Activated CD4-positive, CD25-positive, alpha-beta regulatory T cell (primary cell): ENCODE measurements at places on chromosomes 6 and 20.

DNA sequence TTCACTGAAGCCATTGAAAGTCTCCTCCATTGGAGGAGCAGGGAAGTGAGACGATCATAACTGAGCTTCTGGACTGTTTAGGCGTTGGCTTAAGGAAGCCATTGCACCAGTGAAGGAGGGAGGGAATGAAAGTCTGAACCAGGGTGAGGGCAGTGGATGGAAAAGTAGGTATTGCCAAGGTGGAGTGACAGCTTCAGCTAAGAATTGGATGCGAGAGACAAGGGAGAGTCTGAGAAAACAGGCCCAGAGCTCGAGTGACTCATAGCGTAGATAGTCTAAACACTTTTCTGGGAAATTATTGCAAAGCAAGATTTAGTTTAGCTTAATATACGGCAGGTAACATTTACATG is 4.5 kb downstream of the DSP start:
- DNase-seq: no peak

DNA sequence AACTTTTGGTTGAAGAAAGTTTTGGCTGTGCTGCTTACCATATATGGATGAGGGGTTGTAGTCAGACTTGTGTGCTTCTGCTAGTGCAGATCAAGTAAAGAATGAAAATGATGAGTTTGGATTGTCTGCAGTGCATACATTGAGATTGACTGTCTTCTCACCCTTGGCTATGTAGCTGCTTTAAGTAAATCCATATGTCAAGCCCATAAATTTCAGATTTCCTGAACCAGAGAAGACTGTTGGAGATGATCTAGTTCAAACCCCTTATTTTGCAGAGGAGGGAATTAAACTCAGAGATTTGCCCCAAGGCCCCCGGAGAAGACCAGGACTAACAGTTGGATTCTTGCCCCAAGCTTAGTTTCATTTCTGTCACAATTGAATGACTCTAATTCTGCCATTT is 67.2 kb downstream of the PKIB start:
- DNase-seq: no peak

GRCh38 chr6:116579143-116579542 is 7.8 kb downstream of the RWDD1 start:
- no peak for DNase-seq

- no peak for DNase-seq
Observed at GRCh38 chr20:58054780-58055373, 173.6 kb downstream of the ANKRD60 start.

DNA sequence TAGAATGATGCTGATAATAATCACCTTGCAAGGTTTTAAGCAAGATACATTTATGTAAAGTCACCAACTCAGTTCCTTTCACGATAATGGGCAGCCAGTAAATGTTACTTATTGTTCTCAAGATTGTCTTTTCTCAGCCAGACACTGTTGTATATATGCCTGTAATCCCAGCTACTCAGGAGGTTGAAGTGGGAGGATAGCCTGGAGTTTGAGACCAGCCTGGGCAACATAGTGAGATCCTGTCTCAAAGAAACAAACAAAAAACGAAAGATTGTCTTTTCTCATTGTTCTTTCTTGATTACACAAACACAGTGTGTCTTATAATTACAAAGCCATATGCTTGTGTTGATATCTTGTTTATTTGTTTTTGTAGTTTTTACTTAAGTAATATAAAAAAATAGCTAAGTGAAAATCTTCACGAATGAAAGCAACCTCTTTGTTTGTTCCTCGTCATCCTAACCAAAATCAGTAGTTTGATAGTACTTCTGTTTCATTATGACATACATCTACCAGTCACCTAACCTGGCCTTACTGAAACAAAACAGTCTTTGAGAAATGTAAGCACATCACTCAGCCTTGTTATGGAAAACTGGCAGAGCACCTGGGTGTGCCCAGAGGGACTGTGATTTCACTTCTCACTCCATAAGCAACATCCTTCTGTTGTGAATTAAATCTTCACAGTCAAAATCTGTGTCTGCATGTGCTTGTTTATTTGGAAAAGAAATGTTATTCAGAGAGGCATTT is 436.2 kb upstream of the SOX4 start:
- no peak for DNase-seq

DNA sequence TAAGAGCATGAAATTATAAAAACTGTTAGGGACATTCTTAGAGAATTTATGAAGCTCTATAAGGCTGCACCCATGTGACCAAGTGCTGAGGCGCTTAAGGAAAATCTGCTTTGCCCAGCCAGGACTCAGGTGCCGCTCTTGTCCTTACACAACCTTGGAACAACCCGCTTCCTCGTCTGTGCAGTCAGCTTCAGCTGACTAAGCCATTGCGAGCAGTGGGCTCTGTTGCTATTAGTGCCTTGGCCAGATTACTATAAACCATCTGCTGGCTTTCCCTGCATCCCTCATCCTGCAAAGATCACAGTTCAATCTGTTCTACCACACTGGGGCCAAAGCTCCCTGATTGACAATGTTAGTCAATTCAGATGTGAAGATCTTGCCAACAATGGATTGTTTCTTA is 89.1 kb upstream of the E2F3 start:
- no peak for DNase-seq

- no peak for DNase-seq
Observed at GRCh38 chr20:58007947-58008346, 220.5 kb downstream of the ANKRD60 start.

DNA sequence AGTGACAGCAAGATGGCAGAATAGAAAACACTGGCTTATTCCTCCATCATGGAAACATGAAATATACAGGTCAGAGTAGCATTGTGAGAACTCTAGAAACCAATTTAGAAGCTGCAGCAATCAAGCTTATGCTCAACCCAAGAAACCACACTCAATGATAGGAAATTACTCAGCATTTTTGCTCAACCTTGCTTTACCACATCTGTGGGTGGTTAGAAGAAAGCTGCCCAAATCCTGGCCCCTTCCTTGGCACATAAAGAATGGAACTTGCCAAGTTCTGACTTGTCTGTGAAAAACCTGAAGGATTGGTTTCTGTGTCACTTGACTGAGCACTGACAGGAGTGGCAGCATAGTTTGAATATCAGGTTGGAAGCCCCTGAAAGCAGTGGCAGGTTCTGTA is 108.0 kb upstream of the MOCS1 start:
- no peak for DNase-seq
